ENCODE measurements at places on chromosomes 2 and 18.

GRCh38 chr18:57150081-57150480 is 3.2 kb downstream of the BOD1L2 start:
- no peak for DNase-seq

GRCh38 chr2:145764631-145765030 is 1244.7 kb upstream of the ZEB2 start:
- no peak for DNase-seq

GRCh38 chr18:37457341-37457740 is 108.3 kb downstream of the CELF4 start:
- no peak for DNase-seq

DNA sequence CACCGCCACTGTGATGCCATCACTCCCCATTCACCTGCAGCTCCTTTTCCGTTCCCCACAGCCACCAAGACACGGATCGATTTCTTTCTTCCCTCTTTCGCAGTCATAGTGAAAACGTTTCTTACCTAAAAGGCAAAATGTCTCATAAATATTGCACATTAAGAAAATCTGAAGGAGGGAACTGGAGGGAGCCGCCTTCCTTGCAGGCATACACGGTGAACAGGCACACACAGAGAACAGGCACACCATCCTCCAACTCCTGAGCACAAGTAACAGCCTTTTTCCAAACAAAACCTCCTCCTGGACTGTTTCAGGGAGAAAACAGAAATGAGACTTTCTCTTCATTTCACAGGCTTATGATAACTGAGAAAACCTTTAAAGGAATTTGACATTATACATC is 17.0 kb downstream of the MRPS5 start:
- DNase-seq, result no peak

DNA sequence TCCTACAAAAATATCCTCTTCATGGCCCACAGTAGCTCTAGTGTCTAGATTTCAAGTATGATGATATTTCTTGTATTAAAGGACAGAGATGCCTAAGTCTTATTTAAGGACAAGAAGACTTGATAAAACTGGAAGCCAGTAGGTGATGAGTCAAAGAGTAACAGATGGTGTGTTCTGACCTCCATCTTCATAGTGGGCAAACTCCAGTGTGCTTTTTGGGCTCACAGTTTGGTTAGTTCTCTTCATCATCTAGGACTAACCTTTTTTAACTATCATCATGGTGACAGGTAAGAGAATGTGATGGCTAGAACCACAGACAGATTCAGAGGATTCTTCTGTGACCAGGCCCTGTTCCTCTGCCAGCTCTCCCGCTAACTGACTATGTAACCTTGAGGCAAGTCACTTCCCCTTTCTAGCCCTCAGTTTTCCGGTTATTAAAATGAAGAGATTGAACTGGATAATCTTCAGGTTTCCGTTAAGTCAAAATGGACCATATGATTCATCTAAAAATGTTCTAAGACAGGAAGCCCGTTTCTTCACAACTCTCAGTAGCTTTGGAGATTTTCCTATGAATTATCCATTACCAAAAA is 140.3 kb upstream of the RASGRP3 start:
- DNase-seq, result no peak

DNA sequence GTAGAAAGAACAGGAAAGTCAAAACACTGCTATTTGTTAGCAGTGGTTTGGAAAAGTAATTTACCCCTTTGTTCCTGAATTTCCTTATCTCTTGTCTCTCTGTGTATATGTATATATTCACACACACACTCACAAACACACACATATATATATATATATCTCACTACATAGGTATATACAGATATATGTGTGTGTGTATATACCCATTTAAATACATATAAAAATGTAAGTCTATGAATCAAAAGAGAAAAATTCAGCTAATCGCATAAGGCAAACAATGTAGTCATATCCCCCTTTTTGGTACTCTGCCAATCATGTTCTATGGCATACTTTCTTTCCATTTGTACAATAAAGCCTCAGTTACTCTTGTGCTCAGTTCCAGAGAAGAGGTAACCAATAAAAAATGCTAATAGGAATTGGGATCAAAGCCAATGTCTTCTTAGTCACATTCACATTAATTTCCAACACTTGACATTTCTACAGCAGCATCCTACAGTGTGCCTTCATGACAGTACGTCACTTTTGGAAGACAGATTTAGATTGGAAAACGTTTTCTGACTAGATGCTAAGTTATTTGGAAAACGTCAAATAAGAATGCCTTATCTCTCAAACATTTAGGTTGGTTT is 94.6 kb downstream of the MC4R start:
- DNase-seq, result no peak

DNA sequence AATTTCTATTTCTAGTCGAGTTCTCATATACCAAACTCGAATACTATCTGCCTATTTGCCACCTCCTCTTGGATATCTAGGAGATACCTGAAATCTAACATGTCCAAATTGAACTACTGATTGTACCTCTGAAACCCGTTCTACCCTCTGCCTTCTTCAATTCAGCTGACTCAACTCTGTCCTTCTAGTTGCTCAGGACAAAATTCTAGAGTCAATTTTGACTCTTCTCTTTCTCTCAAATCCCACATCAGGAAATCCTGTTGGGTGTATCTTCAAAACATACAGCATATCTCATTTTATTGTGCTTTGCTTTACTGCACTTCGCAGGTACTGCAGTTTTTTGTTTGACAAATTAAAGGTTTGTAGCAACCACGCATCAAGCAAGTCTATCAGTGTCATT is 137.8 kb downstream of the ZAP70 start:
- DNase-seq, result no peak

- no peak for DNase-seq
Observed at GRCh38 chr2:53234548-53234903, 533.1 kb upstream of the CHAC2 start.

GRCh38 chr2:25684577-25685473 is 11.4 kb upstream of the DTNB start:
- DNase-seq, result no peak

DNA sequence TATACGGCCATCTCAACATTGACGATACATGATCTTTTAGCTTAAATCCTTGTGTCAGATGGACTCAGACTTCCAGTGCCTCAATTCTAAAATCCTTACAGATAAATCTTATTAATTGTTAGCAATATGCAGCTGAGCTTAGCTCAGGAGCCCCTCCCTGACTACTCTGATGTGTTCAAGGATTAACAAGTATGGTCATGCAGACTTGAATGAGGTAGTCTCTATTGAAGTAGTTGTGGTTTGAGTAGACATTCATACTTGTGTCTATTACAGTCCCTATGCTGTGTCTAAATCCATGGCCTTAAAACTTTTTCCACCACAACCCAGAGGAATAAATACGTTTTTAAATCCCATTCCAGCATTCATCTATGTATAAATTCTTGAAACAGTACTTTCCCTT is 119.5 kb downstream of the NUP35 start:
- no peak for DNase-seq

DNA sequence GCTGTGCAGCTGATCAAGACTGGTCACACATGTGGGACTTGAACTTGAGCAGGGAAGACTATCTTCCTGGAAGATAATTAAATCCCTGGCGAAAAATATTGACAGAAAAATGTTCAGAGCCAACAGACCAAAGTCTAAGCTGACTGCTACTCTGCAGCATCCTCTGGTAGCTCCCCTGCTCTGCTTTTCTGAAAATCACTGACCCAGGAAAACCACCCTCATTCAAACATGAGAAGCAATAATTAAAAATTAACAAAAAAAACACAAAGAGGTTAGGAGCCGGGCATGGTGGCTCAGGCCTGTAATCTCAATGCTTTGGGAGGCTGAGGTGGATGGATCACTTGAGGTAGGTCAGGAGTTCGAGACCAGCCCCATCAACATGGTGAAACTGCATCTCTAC is 151.9 kb downstream of the SCG2 start:
- no peak for DNase-seq

DNA sequence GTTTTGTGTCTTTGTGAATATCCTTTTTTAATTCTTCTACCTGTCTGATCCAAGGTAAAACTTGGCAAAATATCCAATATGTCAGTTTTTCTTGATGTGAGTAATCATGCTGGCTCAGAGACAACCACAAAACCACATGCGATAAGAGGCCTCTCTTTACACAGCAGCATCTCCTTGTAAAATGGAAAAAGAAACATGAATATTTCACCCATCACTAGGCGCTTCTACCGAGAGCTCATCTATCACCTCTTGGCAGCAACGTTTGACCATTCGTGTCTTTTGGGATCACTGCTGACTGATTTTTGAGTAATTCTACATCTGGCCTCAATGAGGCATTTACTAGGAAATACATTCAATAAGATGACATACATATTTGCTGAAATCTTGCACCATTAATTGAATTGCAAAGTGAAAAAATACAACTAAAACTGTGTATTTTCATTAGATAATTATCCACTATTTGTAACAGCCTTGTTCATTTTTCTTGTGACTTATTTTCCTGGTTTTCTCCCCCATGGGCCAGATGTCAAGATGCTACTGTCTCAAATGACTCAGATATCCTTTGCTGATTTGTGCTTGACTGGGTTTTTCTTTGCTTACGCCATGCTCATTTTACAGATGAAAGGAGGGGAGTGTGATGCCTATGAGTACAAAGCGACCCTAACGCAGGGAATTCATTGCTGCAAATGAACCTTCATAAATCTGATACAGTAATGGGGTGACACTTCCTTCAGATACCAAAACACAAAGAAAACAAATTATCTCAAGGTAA is 467.5 kb downstream of the FBXO15 start:
- no peak for DNase-seq

- DNase-seq, result no peak
Observed at GRCh38 chr2:149180226-149180875, 141.9 kb downstream of the LYPD6B start.

- no peak for DNase-seq
Observed at GRCh38 chr2:15941871-15942710, 1.7 kb downstream of the MYCN start.

- DNase-seq, result no peak
Observed at GRCh38 chr2:104900608-104901007, 46.7 kb downstream of the POU3F3 start.

- DNase-seq, result peak; percentile 37
Observed at GRCh38 chr2:29014811-29015421, 33.8 kb downstream of the TOGARAM2 start.

GRCh38 chr2:52141076-52141475 is 1109.1 kb upstream of the NRXN1 start:
- DNase-seq, result no peak

All from activated CD8-positive, alpha-beta memory T cell treated with anti-CD3 and anti-CD28 coated beads for 1 hour (primary cell).